ENCODE measurements at places on chromosomes 12 and 14. TPM values are rescaled to one million over a fixed set of nuclear protein-coding genes. Genes with fewer than 3 reads are reported as not detected.

GRCh38 chr14:92584816-92585215 is 71.2 kb downstream of the RIN3 start:
- DNase-seq: no peak

Gene PRKD1
- 4.3 TPM for total RNA-seq

GRCh38 chr14:60758885-60759284 is 24.3 kb downstream of the MNAT1 start:
- DNase-seq: no peak

Gene BDKRB2
- total RNA-seq: 0.57 TPM

DNA sequence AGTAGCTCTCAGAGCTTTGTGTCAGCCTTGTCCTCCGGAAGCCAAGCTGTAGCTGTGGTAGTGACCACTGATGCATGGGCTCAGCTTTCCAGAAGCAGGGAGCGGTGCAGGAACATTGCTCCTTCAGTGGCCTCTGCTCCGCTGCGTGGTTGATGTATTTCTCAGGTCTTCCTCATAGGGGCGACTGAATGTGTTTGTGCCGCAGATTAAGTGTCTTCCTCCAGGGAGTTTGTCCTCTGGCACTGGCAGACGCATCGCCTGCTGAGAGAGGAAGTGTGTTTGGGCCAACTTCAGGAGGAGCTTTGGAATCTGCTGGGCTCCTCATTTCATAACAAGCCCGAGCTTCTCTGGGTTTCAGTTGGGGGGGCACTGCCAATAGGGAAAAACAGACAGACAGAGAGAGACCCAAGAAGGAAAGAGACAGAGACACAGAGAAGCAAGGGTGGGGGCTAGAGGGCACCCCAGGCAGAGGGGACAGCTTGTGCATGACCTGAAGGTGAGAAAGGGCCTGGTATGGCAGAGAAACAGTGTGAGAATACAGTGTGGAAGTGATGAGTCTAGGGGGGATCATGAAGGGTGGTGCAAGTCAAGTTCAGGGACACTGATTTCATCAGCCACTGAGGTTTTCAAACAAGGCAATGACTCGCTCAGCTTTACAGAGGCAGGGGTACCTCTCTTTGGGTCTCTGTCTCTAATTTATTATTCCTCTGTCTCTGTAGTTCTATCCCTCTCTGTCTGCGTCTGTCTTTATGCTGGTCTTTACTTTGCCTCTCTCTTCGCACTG is 69.4 kb upstream of the PRIMA1 start:
- no peak for DNase-seq

- DNase-seq: peak; percentile 76
Measured at GRCh38 chr12:58540480-58541299, 379.6 kb downstream of the LRIG3 start.

- DNase-seq: peak; percentile 77
Measured at GRCh38 chr12:48973941-48974673, 2.6 kb upstream of the WNT10B start.

Gene CELA1
- total RNA-seq: not detected

All from cardiac septum (tissue), 1 donor.